HuH-7 (cell line): ENCODE measurements at places on chromosomes 16 and 17.

GRCh38 chr16:77469634-77470033 is 34.8 kb upstream of the ADAMTS18 start:
- no peak for DNase-seq

DNA sequence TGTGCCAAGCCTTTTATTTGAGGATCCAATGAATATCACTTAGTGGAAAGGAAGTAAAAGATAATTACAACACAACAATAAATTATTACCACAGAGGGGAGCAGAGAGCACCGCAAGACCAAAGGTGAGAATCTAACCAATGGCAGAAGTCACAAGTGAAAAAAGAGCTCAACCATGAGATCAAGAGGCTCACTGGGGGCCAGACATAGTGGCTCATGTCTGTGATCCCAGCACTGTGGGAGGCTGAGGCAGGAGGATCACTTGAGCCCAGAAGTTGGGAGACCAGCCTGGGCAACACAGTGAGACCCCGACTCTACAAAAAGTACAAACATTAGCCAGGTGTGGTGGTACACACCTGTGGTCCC is 17.7 kb downstream of the ANKRD11 start:
- no peak for DNase-seq

- DNase-seq = no peak
Measured at GRCh38 chr16:28522792-28523191, 16.0 kb downstream of the NUPR1 start.

GRCh38 chr17:79623786-79624717 is 13.2 kb upstream of the RBFOX3 start:
- DNase-seq = no peak

GRCh38 chr17:52465407-52465806 is 306.9 kb upstream of the CA10 start:
- no peak for DNase-seq

DNA sequence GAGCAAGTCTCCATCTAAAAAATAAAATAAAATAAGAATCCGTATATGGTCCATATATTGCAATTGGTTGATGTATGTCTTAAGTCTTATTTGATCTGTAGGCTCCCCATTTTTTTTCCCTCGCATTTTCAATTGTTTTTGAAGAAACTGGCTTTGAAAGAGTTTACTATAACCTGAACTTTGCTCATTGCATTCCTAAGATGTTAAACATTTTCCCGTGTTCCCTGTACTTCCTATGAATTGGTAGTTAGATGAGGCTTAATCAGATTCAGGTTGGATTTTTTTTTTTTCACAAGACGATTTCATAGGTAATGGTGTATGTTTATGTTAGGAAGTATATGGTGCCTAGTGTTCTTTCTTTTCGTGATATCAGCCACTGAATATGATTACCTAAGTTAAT is 3.3 kb downstream of the LRRC36 start:
- DNase-seq = no peak
